ENCODE measurements at places on chromosomes 7 and 10.

DNA sequence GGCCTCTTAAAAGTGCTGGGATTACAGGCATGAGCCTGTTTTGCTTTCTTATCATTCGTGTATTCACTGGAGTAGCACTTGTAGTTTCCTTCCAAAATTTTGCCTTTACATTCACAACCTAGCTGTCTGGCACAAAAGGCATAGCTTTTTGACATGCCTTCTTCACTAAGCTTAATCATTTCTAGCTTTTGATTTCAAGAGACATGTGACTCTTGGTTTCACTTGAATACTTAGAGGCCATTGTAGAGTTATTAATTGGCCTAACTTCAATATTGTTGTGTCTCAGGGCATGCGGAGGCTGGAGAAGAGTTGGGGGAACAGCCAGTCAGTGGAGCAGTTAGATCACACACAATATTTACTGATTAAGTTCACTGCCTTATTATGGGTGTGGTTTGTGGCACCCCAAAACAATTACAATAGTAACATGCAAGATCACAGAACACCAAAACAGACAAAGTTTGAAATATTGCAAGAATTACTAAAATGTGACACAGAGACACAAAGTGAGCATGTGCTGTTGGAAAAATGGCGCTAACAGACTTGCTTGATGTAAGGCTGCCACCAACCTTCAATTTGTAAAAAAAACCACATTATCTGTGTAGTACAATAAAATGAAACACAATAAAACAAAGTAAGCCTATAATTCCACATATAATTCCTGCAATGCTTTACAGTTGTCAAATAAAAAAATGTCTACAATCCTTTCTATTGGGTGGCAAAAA, 43.1 kb downstream of the BRAF start:
- DNase-seq: no peak

- no peak for DNase-seq
Measured at GRCh38 chr7:130938661-130939060, 204.7 kb upstream of the KLF14 start.

- no peak for DNase-seq
Measured at GRCh38 chr10:114518401-114519305, 114.4 kb upstream of the AFAP1L2 start.

GRCh38 chr10:67607472-67607871, 88.5 kb downstream of the CTNNA3 start:
- no peak for DNase-seq

Measured in neural progenitor cell (in vitro differentiated cells).